Ammon's horn (tissue), 1 donor: ENCODE measurements at places on chromosomes 5 and 9.

DNA sequence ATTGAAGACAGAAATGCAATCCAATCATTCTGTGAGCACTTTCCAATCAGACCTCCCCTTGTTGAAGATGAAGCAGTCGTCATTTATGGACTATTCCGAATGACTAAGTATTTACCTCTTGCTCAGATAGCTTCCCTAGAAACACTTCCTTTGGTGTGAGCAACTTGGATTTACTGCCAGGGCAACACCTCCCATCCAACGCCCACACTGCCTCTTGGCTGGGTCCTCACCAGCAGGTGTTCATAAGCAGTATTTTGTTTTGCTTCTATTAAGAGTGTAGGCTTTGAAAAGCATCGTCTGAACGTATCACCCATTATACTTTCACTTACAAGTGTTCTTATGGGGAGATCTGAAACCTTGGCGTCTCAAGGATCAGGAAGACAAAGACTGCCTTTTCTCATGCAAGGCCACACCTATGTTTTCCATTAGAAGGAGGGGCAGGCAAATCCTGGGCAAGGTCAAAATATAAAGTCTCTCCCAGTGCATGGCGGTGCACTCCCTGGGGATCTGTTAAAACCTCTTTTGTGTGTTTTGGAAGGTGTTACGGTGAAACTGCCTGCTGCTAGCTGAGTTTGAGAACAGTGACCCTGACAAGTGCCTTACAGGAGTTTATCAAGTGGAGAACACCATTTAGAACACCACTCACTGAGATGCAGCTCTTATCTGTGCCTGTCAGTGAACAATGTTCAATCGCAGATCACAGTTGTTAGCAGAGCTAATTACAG lies 10.6 kb upstream of the MARCHF3 start:
- DNase-seq = no peak

GRCh38 chr9:118992813-118993794 lies 376.1 kb downstream of the BRINP1 start:
- DNase-seq = no peak

DNA sequence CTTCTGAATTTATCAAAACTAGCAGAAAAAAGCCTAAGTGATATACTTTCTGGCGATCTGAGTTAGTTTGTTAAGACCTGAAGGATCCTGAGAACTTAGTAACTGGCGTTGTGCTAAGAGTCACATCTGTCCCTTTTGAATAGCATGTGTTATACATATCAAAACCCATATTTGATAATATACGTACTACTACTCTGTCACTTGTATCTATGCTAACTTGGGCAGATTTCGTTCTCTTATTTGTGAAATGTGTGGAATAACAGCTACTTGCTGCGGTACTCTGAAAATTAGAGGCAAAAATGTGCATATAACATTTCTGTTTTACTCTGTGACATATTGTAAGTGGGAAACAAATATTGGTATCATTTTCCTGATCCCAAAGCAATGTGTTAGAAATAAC lies 126.4 kb downstream of the PARP8 start:
- no peak for DNase-seq

DNA sequence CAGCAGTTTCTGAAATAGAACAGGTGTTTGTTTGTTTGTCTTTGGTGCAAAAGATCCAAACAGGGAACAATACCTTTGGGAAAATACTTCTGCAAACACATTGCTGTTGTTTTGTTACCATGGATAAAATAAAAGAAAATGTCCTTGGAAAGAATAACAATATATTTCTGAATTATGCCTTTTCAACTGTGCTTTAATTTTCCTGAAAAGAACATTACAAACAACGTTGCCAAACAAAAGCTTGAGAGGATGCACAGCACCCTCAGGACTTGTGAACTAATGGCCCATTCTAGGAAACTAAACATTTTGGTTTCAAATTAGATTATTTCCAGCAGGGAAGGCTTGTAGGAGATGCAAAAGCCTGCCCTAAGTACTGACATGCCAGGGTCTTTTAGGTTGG lies 967.2 kb downstream of the TLE4 start:
- no peak for DNase-seq

GRCh38 chr5:56824019-56824418 lies 8.7 kb downstream of the MAP3K1 start:
- no peak for DNase-seq

DNA sequence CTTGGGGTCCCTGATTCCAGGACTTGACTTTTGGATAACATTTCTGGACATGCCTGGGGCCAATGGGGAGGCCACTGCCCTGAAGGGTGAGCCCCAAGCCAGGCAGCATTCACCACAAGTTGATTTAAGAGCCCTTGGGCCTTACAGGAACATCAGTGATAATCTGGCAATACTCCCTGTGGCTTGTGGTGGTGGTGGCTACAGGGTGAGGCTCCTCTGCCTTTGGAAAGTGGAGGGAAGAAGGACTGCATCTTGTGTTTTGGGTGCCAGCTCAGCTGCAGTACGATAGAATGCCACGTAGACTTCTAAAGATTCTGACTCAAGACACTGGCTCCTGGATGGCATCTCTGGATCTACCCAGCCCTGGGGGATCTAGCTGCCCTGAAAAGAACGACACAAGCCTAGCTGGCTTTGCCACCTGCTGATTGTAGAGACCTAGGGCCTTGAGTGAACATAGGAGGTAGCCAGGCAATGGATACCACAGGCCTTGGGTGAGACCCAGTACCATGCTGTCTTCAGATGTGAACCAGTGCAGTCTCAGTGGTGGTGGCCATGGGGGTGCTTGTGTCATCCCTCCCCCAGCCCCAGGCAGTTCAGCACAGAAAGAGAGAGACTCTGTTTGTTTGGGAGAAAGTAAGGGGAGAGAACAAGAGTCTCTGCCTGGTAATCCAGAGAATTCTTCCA lies 79.0 kb upstream of the DAP start:
- DNase-seq = no peak

GRCh38 chr5:131460867-131461572 lies 174.0 kb downstream of the RAPGEF6 start:
- DNase-seq = no peak

GRCh38 chr9:82101475-82101874 lies 112.9 kb downstream of the SPATA31D1 start:
- no peak for DNase-seq

DNA sequence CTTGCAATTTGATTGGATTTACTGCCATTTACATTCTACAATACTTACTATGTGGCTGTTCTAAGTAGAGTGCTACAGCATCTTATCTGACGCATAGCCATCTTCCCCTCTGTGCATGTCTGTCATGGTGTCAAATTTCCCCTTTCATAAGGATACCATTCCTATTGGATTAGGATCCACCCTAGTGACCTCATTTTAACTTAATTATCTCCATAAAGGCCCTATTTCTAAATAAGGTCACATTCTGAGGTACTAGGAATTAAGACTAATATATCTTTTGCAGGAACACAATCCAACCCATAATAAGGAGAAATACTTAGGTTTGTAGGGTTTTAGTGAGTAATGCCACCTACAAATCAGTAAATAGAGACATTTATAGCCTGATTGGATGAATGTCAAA lies 268.0 kb downstream of the ADAMTSL1 start:
- no peak for DNase-seq

DNA sequence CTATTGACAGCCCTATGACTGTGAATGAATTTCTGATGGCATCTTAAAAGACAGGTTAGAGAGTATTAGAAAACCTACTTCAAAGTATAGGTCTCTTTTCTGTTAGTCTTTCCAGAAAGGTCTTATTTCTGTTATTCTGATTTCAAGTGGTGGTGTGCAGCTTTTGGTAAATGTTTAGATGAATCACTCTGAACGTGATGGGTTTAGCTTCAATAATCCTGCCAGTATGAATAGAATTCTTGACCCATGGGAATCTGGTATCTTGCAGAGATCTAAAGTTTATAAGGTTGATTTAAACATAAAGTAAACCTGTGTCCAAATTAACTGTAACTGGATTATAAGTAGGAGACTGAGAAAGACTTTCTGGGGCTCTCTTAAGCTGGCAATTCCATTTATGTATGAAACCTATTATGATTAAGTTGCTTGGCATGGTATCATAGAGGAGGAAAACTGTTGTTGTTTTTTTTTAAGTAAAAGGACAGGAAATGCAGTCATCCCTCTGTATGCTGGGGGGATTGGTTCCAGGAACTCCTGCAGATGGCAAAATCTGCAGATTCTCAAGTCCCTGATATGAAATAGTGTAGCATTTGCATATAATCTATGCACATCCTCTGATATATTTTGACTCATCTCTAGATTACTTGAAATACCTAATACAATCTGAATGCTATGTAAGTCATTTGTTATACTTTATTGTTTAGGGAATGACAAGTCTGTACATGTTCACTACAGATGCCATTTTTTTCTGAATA lies 77.0 kb upstream of the ADAMTS19 start:
- DNase-seq = no peak

- DNase-seq = no peak
Observed at GRCh38 chr9:129027224-129027684, 877 bp downstream of the SH3GLB2 start.

GRCh38 chr5:139482050-139482889 lies at the start of gene STING1:
STING1 (minus strand) TSS chr5:139482758; CDS start chr5:139481704, 1,054 bp downstream.
- peak; percentile 59 for DNase-seq

DNA sequence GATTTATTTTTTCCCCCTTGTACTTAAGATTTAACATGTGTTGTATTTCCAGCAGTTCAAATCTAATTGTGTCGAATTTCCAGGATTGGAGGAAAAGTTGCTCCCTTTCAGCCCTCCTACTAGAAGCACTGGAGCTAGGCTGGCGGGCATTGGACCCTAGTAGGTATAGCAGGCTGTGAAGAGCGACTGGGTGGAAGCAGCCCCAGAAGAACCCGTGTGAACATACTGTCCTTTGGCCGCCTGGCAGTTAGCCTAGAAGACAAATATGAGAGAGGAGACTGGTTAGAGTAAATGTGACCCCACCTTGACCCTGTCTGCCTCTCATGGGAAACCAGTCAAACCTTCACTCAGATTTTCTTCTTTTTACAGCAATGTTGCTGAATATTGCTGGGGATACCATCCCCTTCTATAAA lies 13.9 kb downstream of the ALDOB start:
- no peak for DNase-seq

GRCh38 chr5:101626572-101626971 lies 669.5 kb downstream of the SLCO4C1 start:
- DNase-seq = no peak

GRCh38 chr5:6455571-6456200 lies 7.0 kb downstream of the UBE2QL1 start:
- no peak for DNase-seq

GRCh38 chr9:92467511-92467910 lies 14.8 kb downstream of the ASPN start:
- no peak for DNase-seq

- DNase-seq = no peak
Observed at GRCh38 chr5:33800241-33800950, 91.4 kb downstream of the ADAMTS12 start.

DNA sequence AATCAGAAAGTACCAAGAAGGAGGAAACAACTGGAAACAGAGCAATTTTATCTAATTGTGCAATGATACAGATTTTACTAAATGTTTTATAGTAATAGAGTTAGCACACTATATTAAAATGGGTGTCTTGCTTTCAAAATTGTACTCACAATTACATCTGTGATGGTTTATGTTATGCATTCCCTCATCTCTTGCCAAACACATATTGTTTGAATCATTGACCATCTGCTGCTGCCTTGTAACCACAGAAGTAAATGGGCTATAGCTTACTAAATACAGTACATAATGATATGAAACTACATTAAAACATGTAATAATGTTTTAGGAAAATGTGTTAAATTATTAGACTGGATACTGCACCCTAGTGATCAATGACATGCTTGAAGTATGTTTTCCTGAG lies 158.1 kb downstream of the SLC25A46 start:
- DNase-seq = no peak

DNA sequence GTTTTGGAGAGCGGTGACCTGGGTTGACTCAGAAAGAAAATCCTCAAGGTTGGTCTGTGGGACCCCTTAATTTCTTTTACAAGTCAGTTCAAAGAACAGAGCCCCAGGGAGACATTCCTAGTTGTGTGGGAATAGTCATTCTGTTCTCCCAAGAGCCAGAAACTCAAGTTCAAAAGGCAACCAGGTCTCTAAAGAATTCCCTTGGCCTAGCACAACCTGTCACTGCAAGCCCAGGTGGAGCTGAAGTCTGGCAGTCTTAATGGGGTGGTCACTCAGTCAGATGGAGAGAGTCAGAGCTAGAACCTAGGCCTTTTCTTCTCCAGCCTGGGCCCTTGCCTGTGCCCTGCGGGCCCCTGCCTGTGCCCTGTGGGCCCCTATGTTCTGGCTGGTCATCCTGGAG lies 37.5 kb upstream of the CDKN2AIPNL start:
- no peak for DNase-seq

- no peak for DNase-seq
Observed at GRCh38 chr5:14212838-14213237, 69.7 kb downstream of the TRIO start.

GRCh38 chr9:38358390-38359296 lies 33.9 kb upstream of the ALDH1B1 start:
- DNase-seq = no peak

- DNase-seq = no peak
Observed at GRCh38 chr5:141547488-141547887, 58.6 kb downstream of the PCDHGC5 start.

DNA sequence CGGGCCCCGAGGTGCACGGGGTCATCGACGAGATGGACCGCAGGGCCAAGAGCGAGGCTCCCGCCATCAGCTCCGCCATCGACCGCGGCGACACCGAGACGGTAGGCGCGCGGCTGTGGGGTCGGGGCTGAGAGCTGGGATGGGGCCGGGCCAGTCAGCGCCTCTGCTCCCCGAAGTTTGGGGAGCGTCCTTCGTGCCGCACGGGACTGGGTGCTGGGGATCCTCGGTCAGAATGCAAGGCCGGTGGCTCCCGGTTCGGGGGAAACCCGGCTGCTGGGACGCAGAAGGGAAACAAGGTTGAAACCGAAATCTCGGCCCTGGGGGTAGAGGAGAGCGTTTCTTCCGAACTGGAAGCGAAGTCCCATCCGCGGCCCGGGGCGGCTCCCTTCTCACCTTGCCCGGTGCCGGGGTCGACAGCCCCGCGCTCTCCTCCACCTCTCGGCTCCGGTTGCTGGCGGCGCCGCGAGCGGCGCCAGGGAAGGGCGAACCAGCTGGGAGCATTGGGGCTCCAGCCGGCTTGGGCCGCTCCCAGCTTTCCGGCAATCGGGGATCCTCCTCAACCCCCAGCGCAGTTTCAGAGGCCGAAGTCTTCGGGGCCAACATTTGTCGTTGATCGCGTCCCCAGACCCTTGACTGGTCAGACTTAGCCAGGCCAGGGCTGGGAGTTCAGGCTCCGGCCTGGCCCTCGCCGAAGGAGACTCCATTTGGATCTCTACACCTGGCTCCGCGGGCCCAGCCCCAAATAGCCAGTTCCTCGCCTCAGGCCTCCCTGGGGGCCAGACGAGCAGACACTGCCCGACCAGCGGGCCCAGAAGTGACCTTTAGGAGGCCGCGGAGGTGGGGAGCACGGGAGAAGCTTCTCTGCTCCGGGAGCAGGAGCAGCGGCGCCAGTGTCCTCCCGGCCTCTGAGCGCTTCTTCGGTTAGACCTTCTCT lies 1.1 kb downstream of the LHX2 start:
- no peak for DNase-seq

DNA sequence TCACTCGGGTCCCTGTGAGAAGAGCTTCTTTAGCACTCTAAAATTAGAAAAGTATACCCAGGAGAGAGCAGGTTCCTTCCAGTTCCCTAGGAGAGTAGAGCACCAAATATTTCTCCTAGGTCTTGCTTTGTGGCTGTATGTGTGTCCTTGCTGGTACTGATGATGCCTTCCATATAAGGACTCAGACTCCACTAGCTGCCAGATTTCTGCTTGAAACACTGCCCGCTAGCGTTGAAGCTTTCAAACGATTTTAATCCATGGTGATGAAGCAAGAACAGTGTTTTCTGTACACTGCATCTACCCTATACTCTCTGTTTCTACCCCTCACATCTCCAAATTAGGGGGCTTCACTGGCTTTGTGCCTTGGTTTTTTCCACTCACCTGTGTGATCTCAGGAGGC lies 2.4 kb upstream of the SMC2 start:
- peak; percentile 11 for DNase-seq

- DNase-seq = no peak
Observed at GRCh38 chr9:123825342-123826060, 104.4 kb downstream of the DENND1A start.
